ENCODE measurements at places on chromosomes 4 and X. TPM values are rescaled to one million over a fixed set of nuclear protein-coding genes. Genes with fewer than 3 reads are reported as not detected.

MAGED4 gene
- 1.9 TPM for total RNA-seq

SSX2B gene
- total RNA-seq, result not detected

ARX gene
- total RNA-seq, result 0.31 TPM

FAAH2 gene
- total RNA-seq, result 17.0 TPM

CACNA1F gene
- total RNA-seq, result 0.25 TPM

RAB39B gene
- 1.2 TPM for total RNA-seq

TLR2 gene
- 59.5 TPM for total RNA-seq

ALB gene
- total RNA-seq, result 0.19 TPM

DCHS2 gene
- total RNA-seq, result 0.47 TPM

CYSLTR1 gene
- 5.5 TPM for total RNA-seq

MTM1 gene
- total RNA-seq, result 20.5 TPM
